ENCODE measurements at places on chromosomes 7 and 10. TPM values are rescaled to one million over a fixed set of nuclear protein-coding genes. Genes with fewer than 3 reads are reported as not detected.

RBM33 gene
- polyA plus RNA-seq = 61.5 TPM

PSTK gene
- polyA plus RNA-seq = 9.5 TPM

FFAR4 gene
- not detected for polyA plus RNA-seq

MAGI2 gene
- not detected for polyA plus RNA-seq

All from immature natural killer cell (primary cell).